ENCODE measurements at places on chromosomes 3 and 15.

DNA sequence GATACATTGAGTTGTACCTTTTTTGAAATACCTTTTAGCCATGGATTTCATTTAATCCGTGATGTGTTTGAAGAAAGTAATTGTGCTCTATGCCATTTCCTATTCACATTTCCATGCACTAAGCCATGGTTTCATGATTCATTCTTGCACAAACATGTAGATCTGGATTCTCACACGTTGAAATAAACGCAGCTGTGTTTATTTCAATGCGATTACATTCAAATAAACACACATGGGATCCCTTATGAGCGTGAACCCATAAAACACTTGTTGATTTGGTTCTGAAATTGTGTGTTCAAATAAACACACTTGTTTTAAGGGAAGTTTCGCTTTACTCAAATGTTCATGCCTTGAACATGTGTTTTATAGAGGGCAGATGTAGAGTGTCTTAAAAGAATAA, 39.2 kb downstream of the BBX start:
- DNase-seq = no peak

DNA sequence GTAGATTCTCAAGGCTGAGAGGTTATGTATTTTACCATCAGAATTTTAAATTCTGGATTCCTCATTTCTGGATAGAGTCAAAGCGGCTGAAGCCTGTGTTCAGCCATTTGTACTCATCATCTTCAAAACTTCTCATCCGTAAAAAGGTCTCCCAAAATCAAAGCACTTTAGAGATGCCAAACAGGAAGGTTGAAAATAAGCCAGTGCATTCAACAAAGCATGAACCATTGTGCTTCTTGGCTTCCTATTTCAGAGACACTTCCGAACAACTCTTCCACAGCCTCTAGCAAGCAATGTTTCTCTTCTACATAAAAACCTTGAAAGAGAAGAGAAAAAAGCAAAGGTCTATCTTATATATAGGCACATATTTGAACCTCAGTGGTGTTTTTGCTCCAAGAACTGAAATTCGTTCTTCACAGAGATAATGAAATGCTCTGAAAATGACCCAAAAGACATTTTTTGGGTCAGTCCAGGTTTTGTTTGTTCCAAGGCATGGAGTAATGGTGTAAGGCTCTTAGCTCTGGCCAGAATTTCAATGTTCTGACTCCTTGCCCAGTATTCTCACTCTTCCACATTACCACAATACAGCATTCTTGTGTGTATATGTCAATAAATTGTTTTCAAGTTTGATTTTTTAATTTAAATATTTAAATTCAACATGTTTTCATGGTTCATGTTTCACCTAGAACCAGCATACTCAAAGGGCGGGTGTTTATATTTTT, 163.1 kb downstream of the STAC start:
- no peak for DNase-seq

- no peak for DNase-seq
Observed at GRCh38 chr15:48993380-48993779, 29.7 kb upstream of the SHC4 start.

DNA sequence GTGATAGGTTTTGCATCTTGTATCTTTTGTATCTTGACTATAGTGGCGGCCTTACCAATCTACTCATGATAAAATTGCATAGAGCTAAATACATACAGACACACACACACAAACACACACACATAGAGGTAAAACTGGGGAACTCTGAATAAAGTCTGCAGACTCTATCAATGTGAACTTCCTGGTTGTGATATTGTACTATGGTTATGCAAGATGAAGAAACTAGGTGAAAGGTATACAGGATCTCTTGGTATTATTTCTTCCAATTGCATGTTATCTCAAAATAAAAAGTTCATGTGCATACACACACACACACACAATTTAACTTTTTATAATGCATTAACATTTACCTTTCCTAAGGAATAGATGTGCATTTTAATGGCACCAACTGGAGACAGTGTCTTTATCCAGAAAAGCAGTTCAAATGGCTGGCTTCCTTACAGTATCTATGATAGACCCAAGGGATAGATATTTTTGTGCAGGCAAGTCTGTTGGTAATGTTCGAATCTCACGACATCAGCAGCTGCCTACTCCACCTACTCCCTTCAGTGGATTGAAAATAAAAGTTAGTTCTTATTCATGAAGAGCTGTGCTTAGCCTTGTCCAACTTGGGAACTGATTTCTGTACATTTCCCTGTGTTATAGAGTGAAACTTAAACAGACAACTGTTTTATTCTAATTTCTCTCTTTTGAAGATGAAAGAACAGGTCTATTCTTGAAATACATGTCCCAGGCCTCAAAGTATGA, 46.9 kb upstream of the SPRED1 start:
- DNase-seq = no peak

GRCh38 chr15:83115831-83116565, 8.6 kb downstream of the TM6SF1 start:
- no peak for DNase-seq

DNA sequence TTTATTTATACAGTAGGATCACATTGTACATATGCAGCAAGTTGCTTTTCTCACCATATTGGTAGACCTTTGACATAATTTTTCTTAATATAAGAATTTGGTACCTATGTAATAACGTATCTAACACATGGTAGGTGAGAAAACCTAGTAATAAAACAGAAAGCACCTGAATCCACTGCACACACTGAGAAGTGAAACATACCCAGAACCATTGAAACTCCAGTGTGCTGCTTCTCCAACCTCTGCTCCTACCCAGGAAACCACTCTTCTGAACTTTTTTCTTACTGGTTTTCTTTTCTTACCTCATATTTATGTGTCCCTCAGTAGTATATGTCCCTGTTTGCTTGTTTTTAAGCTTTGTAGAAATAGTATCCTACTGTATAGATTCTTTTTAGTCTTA, 293.0 kb downstream of the UBE2E2 start:
- DNase-seq = no peak
